Mesothelial cell of epicardium (in vitro differentiated cells): ENCODE measurements at places on chromosomes 7 and 10. TPM values are rescaled to one million over a fixed set of nuclear protein-coding genes. Genes with fewer than 3 reads are reported as not detected.

GRCh38 chr7:55515569-55516279, 56.6 kb downstream of the VOPP1 start:
- no peak for DNase-seq

Gene PPP3CB
- total RNA-seq = 49.9 to 50.7 TPM (median 49.9 TPM) in 3 replicates

Gene FBXL13
- 3.6 to 4.7 TPM (median 3.8 TPM) in 3 replicates for total RNA-seq

Gene RAB19
- 1.6 to 2.7 TPM (median 1.6 TPM) in 3 replicates for total RNA-seq

- DNase-seq = no peak
Observed at GRCh38 chr7:134470864-134471263, 12.0 kb upstream of the AKR1B1 start.

DNA sequence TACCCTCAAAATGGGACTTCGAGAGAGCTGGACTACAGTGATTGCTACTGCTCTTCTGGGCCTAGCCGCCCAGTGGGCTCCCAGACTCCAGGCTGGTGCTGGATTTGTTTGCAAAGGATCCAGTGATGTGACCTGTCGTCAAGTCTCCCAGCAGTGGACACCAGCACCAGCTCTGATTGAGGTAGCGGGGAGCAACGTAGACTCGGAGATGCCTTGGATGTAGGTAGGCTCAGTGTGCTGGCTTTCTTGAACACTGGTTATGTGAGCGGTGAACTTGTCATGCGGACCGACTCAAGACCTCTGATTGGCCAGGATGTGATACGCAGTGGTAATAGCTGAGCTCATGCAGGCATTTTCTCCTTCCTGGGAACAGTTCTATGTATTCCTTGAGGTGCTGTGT, 19.4 kb downstream of the AKR1C2 start:
- DNase-seq = no peak

DNA sequence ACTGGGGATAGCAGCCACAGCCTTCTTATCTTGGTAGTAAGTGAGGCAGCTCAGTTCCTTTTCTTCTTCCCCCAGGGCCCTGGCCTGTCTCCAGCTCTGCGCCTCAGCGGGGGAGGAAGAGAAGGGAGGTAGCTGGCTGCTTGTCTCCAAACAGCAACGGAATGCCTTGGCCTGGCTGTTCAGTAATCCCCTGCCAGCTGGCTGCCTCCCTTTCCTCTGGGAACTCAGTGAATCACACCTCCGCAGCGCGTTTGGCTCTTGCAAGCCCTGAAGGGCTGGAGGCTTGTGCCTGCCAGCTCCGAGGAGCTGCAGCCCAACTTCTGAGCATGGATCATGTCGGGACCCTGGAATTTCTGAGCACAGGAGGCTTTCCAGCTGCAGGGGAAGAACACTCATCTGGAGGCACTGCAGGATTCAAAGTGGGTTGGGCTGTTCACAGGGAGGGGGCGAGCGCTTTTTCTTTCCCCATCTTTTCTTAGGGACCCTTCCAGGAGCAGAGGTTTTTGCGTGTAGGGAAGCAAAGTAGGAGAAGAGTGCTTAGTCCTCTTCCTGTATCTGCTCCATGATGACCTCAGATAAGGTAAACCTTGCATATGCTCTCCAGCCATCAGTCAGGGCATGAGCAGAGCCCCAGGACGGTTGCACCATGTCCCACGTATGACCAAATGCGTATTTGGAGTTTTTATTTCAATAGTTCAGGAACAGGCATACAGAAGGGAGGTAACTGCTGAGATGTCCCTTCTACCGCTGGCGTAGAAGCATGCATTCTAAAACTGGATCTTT, 253.2 kb upstream of the INHBA start:
- peak; percentile 93 for DNase-seq

DNA sequence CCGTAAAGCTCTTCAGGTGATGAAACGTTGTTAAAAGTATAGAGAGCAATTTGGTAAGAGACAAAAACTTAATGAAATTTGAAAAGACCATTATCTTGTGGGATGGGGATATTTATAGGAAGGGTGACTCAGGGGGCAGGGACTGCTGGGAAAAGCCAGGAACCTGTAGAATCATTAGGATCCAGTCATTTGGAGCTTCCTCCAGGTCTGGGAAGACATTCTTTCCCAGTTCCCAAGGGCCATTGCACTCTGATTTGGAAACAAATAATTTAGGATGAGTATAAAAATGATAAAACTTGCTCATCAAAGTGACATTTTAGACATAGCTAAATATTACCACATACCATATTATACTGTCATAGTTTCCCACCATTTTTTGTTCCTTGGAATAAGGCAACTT, 143.9 kb downstream of the PFKFB3 start:
- DNase-seq = no peak

- DNase-seq = no peak
Observed at GRCh38 chr7:129767120-129768015, 155.8 kb downstream of the NRF1 start.

- no peak for DNase-seq
Observed at GRCh38 chr7:44534501-44534900, 6.6 kb downstream of the NPC1L1 start.

Gene SLK
- total RNA-seq = 29.3 to 30.2 TPM (median 29.7 TPM) in 3 replicates

Gene PKD2L1
- 0.09 TPM in 1 of 3 replicates, not detected in the others for total RNA-seq

Gene DNAH11
- 0.50 to 0.80 TPM (median 0.53 TPM) in 3 replicates for total RNA-seq

Gene EEPD1
- 18.0 to 21.8 TPM (median 20.1 TPM) in 3 replicates for total RNA-seq

GRCh38 chr10:72834183-72834825, 59.2 kb upstream of the OIT3 start:
- peak; percentile 22 for DNase-seq

Gene TMEM26
- 3.4 to 4.1 TPM (median 3.9 TPM) in 3 replicates for total RNA-seq

GRCh38 chr10:96758423-96758822, 38.1 kb upstream of the PIK3AP1 start:
- DNase-seq = no peak

Gene CRYGN
- total RNA-seq = 9.4 to 12.2 TPM (median 10.5 TPM) in 3 replicates

Gene HTRA1
- total RNA-seq = 12.2 to 13.1 TPM (median 12.5 TPM) in 3 replicates

- DNase-seq = no peak
Observed at GRCh38 chr7:120041798-120042197, 231.2 kb upstream of the KCND2 start.

DNA sequence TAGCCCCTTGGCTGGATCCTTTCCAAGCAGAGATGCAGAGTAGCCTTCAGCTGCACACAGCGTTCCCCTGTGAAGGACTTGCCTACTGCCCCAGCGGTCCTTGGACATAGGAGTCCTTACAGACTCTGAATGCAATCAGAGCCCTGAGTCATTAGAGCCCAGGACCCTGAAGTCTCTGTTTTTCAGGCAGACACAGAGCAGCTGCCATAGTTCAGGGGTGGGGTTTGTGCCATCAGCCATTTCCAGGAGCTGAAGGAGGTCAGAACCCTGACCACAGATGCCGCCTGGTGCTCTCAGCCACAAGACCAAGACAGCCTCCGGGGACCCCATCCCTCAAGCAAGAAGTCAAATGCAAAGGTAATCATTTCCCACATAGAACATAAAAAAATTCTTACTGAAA, 32.8 kb upstream of the WDFY4 start:
- DNase-seq = no peak

DNA sequence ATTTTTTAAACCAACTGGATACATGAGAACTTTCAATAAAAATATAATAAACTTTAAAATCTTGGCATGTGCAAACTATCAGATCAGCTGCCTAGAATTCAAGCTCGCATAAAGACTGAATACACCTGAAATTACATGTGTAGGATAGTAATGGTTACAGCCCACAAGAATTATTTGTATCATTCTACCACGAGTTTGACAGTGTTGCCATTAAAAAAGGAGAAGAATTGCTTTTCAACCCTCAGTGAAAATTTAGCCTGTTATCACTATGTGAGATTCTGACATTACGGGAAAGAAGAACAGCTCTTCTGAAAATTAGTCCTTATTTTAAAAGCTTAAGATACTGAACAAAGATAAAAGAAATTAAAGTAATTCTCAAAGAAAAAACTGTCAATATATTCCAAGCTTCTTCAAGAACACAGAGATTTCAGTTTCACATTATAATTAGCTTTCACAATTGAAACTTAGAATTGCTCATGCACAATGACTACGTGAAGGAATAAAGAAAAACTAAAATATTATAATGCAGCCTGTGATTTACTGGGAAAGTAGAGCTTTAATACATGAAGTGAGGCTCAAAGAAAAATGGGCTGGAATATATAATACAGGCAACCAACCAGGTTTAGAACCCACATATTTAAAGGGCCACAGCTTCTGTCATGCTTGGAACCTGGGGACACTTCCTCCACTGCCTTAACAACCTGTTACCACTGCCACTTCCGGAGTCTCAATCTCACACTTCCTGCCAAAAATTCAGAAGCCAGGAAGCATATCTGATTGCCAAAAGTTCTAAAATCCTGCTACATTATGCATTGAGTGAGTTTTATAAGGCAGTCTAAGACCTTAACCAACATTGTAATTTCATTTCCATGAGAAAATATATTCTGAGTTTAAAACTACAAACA, 23.2 kb downstream of the TPK1 start:
- no peak for DNase-seq

DNA sequence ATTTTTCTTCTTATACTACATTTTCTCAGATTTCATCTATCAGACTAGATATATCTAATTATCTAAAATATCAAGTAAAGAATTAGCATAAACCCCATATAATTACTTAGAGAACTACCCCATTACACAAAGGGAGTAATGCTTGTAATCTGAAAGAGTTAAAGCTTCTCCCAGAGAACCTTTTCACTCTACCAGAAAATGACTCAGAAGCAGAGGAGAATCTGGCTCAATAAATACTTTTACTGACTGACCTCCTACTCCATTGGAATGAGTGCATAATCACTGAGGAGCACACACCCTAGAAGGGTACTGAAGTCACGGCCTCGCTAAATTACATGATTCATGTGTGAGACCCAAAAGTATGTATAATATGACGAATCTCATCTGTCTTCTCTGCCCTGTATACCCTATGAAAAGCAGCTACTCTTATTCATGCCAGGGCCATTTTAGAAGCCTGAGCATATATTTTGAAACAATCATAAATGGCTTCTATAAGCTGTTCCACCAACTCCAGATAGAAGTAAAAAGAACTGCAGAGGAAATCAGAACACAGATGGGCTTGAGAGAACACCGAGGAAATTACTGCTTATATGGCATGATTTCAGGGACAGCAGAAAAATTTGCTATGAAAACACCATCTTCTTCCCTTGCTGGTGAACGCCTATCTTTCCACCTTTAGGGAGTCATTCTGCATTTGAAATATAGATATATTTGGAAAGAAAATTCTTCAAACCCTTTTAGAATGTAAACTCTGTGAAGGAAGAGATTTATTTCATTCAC, 32.7 kb downstream of the DNMBP start:
- no peak for DNase-seq

DNA sequence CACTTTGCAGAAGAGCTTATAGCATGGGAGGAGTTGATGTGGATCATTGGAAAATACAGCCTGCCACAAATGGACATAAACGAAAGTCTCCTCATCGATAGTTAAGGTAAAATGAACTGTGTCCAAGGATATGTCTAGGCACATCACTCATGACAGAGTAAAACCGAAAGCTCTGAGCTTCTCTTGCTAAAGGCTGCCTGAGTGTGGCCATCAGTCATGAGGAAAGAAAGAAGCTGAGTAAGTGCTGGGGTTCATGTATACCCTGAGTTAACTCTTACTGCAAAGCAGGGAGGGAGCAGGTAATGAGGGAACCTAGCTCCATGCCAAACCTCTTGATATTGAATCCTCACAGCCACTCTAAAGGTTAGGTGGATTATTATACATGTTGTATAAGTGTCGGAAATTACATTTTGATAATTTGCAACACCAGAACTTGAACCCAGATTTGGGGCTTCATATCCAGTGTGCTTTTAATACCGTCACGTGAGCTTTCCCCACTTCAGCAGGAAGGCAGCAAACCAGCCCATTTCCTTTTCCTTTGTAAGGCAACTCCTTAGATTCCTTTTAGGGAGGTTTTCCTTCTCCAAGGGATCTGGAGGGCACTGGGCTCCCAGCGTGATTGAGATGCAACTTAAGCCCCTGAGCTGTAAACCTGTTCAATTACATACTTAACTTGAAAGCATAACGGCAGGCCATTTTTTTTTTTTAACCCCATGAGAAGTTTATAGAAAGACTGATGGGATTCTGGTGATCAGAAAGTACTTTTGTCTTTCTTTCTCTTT, 215.0 kb downstream of the PHF14 start:
- no peak for DNase-seq

Gene GPC2
- total RNA-seq = 49.8 to 50.6 TPM (median 50.0 TPM) in 3 replicates

GRCh38 chr10:61319386-61320256, 133.6 kb downstream of the TMEM26 start:
- DNase-seq = no peak

Gene CTNNA3
- total RNA-seq = 14.2 to 17.6 TPM (median 14.2 TPM) in 3 replicates
